ENCODE measurements at places on chromosomes 3 and 15.

- DNase-seq, result no peak
Observed at GRCh38 chr3:57164217-57164656, 916 bp downstream of the IL17RD start.

- no peak for DNase-seq
Observed at GRCh38 chr3:168273917-168274316, 178.2 kb upstream of the GOLIM4 start.

DNA sequence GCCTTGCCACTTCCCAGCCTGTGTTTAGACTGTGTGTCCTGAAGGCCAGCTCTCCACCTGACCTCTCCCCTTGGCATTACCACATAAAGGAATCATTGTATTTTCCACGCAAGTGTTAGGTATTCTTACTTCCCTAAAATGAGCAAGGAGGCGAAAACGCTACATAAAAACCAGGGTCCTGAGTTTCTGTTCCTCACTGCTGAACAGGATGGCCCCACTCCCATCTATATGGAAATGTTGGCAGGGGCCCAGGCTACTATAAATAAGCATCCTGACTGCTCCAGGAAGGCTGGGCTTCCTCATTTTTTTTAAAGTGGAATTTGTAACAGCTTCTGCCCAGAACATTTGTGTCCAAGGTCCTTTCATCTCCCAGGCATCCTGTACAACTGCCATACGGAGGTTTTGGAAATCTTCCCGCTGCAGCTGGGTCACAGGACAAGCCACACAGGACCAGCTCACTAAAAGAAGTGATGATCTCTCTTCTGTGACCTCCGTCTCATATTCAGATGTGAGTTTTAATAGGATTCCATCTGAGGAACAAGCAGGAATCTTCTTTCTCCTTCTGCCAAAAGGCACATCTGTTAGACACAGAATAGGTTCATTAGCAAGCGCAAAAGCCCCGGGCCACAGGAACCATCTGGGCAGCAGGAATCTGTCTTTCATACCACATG is 56.4 kb upstream of the LIMD1 start:
- no peak for DNase-seq

DNA sequence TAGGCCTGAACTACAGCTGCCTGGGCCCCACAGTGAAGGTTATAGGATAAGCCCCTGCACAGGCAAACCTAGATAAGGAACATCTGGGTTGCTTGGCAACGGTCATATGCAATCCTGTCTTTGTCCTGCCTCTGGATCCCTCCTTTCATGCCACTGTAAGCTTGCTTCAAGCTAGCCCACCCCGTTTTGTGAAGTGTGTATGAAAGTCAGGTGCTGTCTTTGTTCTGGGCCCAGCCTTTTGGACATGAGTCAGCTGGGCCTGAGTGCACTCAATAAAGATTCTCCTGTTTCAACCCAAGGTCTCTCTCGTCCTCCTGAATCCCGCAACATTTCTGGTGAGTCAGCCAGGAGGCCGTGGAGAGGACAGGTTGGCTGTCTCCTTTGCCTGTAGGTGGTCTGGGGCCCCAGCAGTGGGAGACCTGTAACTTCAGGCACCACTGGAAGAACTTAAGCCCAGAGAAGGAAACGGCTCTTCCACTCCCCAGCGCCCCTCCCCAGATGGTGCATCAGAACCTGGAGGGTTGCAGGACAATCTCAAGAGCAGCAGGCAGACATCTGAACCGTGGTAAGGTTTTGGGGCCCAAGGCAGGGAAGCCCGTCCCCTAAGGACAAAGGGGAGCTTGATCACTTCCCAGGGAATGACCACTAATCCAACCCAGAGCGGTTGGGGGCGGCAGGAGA is 8.3 kb upstream of the SLC9C1 start:
- no peak for DNase-seq

GRCh38 chr15:99998661-99999101 is 265.4 kb upstream of the LYSMD4 start:
- no peak for DNase-seq

DNA sequence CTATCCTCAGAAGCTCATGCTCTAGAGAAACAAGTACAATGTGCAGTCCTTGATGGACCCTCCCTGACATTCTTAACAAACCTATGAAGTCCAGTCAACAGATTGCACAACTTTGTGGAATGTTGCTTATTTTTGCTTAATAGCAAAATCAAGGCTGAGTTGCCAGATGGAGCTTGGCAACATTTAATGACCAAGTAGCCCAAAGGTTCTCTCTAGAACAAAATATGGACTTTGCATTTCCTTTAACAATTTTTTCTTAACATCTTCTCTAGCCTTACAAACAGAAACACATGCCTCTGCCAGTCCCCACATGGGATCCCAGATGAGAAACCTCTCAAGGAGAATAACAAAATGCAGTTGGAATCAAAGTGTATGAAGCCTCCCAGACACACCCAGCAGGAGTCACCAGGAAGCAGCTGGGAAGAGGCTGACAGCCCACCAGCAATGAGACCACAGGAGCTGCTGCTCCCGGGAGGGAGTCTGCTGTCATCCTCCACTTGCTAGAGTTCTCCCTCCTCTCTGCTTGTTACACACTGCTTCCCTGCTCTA is 422.5 kb upstream of the CDIN1 start:
- DNase-seq, result no peak

DNA sequence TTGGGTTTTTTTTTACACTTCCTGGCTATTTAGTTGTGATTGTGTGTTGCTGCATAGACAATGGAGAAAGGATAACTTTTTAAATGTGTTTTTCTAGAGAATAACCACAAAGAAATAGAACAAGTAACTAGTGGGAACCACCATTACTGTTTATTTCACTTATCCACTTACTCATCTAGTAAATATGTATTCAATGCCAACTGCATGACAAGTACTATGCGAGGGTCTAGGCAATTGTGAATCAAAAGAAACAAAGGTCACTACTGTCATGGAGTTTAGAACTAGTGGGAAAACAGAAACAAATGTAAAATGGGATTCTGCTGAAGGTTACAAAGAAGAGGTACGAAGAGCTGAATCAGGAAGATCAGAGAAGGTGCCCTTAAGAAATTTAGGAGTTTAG is 600.9 kb upstream of the ROBO2 start:
- no peak for DNase-seq

- DNase-seq, result no peak
Observed at GRCh38 chr15:63763476-63764123, 70.1 kb downstream of the HERC1 start.

DNA sequence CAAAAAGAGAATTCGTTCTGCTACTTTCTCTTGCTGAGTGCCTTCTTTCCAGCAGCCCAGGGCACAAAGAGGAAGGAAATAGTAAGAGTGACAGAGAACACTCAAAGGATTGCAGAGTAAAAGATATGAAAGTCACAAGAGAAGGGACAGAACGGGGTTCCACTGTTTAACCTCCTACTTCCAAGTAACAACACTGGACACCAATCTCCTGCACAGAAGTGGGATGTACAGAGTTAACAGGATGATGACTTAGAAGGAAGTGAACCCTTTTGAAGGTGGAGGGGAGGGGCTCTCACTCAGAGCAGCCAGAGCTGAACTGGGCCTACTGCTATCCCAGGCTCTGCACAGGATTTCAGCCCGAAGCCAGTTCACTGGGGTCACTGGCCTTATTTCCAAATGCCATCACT is 130.1 kb upstream of the PRICKLE2 start:
- DNase-seq, result no peak

- no peak for DNase-seq
Observed at GRCh38 chr3:143826296-143826695, 22.0 kb downstream of the SLC9A9 start.

All from stimulated activated CD8-positive, alpha-beta memory T cell treated with anti-CD3 and anti-CD28 coated beads, Interleukin-7, amount 100 ng/mL, for 24 hours (primary cell).